ENCODE measurements at places on chromosomes 4 and X. TPM values are rescaled to one million over a fixed set of nuclear protein-coding genes. Genes with fewer than 3 reads are reported as not detected.

DNA sequence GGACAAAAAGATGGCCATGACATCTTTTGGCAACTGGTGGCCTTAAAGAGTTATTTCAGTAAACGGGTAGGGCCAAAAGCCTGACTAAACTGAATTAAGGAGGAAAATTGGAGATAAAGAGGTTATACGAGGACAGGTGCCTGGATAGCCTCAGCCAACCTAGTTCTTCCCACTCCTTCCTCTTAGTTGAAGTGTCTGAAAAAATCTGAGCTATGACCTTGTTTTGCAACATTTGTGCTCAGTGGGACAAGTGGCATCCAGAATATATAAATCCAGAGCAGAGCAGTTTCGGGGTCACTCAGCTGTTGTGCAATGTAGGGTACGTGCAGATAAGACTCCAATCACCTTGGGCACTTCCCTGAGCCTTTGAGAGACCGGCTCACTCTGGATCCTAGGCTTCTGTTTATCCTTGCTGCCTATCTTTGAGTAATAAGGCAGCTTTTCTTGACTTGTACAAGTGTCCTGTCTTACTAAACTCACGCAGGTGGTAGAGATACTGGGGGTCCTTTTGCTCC, 50.2 kb upstream of the MORC4 start:
- DNase-seq = no peak

GPRIN3 gene
- 0.48 TPM for total RNA-seq

GRCh38 chr4:139770361-139770760, 104.7 kb downstream of the MGST2 start:
- DNase-seq = no peak

- DNase-seq = no peak
Observed at GRCh38 chr4:184012937-184013336, 107.8 kb downstream of the STOX2 start.

All from H9 (cell line).